LNCaP clone FGC (cell line): ENCODE measurements at places on chromosomes 2 and 18.

DNA sequence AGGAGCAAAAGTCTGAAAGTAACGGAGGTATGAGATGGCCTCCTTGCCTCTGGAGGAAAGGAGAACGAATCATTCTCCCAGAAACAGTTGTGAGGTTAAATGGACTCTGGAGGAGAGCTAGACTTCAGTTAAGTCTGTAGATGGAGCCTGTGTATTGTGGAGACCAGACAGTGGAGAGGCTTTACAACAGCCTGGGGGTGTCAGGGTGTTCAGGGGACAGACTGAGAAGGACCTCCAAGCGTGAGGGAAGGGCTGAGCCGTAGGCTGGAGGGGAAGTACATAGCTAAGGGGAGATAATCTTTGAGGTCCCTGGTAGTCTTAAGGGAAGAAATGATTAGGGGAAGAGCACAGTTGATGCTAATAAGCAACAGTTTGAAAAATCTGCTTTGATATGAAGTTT is 76.6 kb downstream of the GALNT1 start:
- DNase-seq: no peak

- no peak for DNase-seq
These were observed at the start of gene SPDYA for GRCh38 chr2:28810384-28811285. Gene SPDYA (plus strand): TSS chr2:28810834. CDS start chr2:28816015, 5,181 bp downstream.

DNA sequence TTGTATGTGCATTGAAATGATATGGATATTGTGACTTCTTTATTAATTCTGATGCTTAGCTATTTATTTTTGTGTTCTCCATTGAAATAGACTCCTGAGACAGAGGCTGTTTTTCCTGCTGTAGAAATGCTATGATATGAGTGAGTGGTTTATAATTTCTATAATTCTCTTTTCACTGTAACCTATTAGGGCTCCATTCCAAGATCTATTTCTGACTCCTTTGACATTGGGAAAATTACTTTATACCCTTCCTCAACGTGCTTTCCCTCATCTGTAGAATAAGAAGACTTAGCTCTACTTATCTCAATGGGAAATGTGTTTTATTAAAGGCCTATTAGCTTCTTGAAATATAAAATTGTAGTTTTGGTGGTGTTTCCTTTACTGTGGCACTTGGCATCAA is 144.5 kb upstream of the RPRM start:
- no peak for DNase-seq

- DNase-seq: no peak
These were observed 96.4 kb downstream of the LAMA1 start for GRCh38 chr18:7020995-7021777.

- DNase-seq: no peak
These were observed 376.7 kb downstream of the TDRD15 start for GRCh38 chr2:21500401-21500945.

DNA sequence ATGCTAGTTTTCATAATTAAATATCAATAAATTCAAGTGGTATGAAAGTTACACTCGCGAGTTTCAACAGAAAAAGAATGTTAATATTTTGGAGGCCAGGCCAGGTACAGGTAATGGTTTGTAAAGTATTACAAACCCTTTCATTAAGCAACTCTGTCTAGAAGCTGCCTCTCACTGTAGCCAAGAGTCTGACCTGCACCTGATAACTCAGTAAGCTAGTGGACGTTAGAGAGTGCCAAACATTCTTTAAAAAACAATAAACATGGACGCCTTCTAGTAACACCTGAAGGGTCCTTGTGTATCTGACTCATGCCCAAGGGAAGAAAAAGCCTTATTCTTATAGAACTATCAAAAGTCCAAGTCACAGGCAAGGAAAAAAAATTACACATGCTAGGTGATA is 70.2 kb downstream of the MBD2 start:
- DNase-seq: no peak

- no peak for DNase-seq
These were observed 103.3 kb downstream of the TMEFF2 start for GRCh38 chr2:192091476-192091875.

DNA sequence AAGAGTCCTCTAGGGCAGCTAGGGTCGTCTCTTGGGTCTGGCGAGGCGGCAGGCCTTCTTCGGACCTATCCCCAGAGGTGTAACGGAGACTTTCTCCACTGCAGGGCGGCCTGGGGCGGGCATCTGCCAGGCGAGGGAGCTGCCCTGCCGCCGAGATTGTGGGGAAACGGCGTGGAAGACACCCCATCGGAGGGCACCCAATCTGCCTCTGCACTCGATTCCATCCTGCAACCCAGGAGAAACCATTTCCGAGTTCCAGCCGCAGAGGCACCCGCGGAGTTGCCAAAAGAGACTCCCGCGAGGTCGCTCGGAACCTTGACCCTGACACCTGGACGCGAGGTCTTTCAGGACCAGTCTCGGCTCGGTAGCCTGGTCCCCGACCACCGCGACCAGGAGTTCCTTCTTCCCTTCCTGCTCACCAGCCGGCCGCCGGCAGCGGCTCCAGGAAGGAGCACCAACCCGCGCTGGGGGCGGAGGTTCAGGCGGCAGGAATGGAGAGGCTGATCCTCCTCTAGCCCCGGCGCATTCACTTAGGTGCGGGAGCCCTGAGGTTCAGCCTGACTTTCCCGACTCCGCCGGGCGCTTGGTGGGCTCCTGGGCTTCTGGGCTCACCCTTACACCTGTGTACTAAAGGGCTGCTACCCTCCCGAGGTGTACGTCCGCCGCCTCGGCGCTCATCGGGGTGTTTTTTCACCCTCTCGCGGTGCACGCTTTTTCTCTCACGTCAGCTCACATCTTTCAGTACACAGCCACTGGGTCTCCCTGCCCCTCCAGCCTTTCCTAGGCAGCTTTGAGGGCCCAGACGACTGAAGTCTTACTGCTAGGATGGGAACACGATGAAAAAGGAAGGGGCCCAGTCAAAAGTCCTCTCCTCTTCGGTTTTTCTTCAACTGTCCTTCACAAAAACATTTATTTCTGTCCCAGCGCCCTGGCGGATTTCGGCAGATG is 8.1 kb downstream of the SIX2 start:
- no peak for DNase-seq

GRCh38 chr2:143142598-143142997 is 13.4 kb downstream of the ARHGAP15 start:
- DNase-seq: no peak

DNA sequence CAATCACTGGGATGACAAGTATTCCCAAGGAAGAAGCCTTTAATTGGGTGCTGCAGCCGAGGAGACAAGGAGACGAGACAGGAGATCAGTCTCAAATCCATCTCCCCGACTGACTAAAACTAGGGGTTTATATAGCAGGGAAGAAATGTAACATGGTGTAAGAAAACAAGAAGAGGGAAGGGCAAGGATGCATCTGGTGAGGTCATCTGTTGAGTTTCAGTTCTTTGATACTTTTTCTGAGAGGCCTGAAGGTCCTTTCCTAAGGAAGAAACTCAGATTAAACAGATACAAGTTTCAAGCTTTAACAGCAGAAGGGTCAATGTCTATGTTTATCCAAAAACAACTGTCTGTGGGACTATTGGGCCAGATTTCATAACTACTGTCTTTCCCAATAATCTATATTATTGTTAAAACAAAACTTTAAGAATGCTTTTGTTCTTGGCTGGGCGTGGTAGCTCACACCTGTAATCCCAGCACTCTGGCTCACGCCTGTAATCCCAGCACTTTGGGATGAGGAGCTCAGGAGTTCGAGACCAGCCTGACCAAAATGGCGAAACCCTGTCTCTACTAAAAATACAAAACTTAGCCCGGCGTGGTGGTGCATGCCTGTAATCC is 2.5 kb upstream of the PDCL3 start:
- DNase-seq: no peak

DNA sequence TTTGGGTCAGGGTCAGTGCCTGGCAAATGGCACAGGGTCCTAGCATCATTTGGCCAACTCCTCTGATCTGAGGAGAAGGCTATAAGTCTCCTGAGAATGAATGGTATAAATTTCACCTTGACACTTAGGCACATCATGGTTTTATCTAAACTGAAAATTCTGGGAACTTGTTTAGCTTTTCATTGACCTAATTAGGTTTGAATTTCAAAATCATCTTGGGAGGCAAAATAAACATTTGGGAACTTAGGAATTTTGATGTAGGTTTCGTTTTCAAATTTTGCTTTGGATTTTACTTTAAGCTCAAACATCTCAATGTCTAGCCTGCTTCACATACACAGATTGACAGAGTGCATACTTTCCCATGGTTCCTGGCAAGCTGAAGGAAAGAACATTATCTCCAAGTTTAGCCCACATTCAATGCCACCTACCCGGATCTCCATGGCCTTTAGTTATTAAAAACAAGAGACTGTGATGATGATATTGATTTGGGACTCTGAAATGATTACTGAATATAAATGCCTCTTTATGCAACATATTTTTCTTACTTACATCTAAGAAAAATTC is 44.5 kb downstream of the MYOM1 start:
- DNase-seq: no peak

- no peak for DNase-seq
These were observed 56.1 kb upstream of the LYPD1 start for GRCh38 chr2:132726155-132726554.

DNA sequence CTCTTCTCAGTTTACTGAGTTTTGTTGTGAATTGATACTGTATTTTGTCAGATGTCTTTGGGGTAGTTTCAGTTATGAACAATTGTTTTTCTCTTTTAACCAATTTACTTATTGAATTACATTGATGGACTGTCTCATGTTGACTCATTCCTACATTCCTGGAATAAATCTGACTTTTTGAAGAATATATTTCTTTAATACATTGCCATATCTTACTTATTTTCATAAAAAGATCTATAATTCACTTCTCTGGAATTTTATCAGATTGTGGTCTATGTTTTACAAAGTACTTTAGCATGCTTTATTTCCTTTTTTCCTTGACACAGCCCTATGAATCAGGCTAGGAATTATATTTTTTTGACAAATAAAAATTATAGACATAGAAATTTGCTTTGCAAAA is 268.3 kb downstream of the PLCL1 start:
- no peak for DNase-seq

- DNase-seq: no peak
These were observed 25.9 kb downstream of the BOK start for GRCh38 chr2:241584436-241584835.

DNA sequence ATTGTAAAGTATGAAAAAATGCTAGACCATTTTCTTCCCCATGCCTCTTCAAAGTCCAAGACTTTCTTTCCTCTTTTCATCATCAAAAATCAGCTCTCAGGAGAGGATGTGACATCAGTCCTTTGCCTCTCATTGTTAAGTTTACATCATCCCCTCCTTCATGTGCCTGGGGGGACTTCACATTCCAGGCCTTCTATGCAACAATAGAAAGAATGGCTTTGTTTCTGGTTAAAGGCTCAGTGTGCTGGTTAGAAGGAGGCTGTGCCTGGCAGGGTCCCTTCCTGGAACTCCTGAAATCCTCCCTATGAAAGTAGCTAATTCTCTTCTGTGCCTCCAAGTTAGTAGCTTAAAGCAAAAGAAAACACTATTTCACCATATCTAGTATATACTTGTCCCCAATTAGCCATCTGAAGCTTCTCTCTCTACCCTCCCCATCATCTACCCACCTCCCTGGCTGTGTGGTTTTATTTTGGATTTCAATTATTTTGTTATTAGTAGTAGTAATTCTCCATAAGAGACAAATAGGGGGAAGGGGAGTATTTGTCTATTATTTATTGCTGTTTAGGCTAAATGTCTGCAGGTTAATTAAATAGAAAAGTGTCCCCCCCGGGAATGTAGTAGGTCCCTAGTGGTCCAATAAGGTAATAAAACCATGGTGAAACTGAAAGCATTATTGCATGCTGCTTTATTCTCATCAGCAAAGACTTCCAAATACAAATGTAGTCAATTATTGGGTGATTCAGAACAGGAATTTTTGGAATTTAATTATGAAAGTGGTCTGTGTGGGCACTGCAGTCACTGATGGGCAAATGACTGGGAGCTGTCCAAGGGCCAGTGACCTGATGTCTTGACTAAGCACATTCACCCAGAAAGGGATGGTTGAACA is 69.0 kb downstream of the CPO start:
- no peak for DNase-seq

- no peak for DNase-seq
These were observed 35.6 kb downstream of the OSBPL6 start for GRCh38 chr2:178229927-178230326.

- DNase-seq: no peak
These were observed 139.4 kb downstream of the SEPTIN10 start for GRCh38 chr2:109474319-109474825.

- DNase-seq: no peak
These were observed 13.3 kb downstream of the NDUFAF7 start for GRCh38 chr2:37244755-37245154.

- no peak for DNase-seq
These were observed 78.3 kb downstream of the MBP start for GRCh38 chr18:77054288-77054605.

DNA sequence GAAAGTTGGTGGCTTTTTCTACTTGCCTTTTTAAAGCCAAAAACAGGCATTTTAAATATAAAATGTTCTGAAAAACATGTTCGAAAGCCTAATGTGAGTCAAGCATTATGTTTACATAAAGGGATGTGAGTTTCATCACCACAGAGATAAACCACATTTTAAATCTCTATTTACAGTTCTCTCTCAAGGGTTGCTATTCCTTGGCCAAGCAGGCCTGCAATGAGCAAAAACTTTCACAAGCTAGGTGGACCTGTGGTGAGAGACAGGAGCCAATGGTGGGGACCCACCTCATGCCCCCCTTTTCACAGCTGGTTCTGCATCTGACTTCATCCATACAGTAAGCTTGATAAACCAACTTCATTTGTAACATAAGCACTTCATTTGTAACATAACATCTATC is 65.1 kb downstream of the CUL3 start:
- no peak for DNase-seq

GRCh38 chr18:1104181-1104881 is 199.7 kb downstream of the ADCYAP1 start:
- DNase-seq: no peak

- DNase-seq: no peak
These were observed 111.5 kb downstream of the MGAT5 start for GRCh38 chr2:134365356-134365755.

- DNase-seq: no peak
These were observed 63.0 kb downstream of the REEP1 start for GRCh38 chr2:86274265-86274917.

DNA sequence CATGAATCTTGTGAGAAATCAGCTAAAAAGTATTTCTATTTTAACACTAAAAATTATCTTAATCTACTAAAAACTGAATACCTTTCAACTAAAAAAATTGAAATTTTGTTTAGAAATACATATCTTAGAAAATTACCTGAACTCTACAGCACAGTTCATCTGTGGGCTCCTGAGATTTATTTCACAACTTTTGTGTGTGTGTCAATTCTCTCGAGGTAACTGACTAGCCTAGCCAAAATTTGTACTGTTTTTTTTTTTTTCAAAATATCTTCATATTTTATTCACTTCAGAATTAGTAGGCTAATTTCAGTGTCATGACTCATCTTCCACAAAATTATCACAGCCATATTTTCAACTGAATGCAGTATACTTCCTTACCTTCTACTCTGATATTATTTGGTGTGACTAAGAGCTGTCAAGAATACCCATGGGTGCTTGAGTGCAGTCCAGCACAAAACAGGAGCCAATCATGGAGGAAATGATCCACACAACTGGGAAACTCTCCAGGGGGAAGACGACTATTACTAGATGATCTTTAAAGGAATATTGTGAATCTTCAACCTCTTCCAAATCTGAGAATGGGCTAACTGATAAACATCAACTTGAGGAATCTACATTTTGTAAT is 174.6 kb downstream of the ZNF385B start:
- DNase-seq: no peak
